ENCODE measurements at places on chromosomes 3 and 15. TPM values are rescaled to one million over a fixed set of nuclear protein-coding genes. Genes with fewer than 3 reads are reported as not detected.

Gene FAM3D
- total RNA-seq: not detected

Gene ATP13A4
- 0.15 TPM for total RNA-seq

Gene GNAT1
- not detected for total RNA-seq

Gene SLC51A
- not detected for total RNA-seq

Gene SELENOK
- total RNA-seq: 21.2 TPM

Gene PCCB
- 50.8 TPM for total RNA-seq

Gene SCN5A
- 0.34 TPM for total RNA-seq

Gene NUP210
- total RNA-seq: not detected

Gene DNAH12
- total RNA-seq: not detected

Gene CCDC80
- 114 TPM for total RNA-seq

Gene SLCO2A1
- total RNA-seq: 3.0 TPM

Gene LDHAL6B
- total RNA-seq: not detected

Gene SENP8
- total RNA-seq: 2.0 TPM

Gene MINDY2
- 8.2 TPM for total RNA-seq

Gene ROPN1
- not detected for total RNA-seq

Gene MYZAP
- 0.17 TPM for total RNA-seq

Gene HTD2
- 6.1 TPM for total RNA-seq

Gene LMOD3
- total RNA-seq: not detected

Gene C3orf49
- total RNA-seq: not detected

Gene CHRNA7
- total RNA-seq: not detected

Gene CCR8
- total RNA-seq: not detected

Gene ZDHHC23
- 0.17 TPM for total RNA-seq

Gene CHRM5
- not detected for total RNA-seq

Gene LRRC31
- total RNA-seq: not detected
